ENCODE measurements at places on chromosomes 7 and 10.
A peak's percentile ranks its signal among the peaks of the same experiment; 100 is the strongest.

GRCh38 chr7:71221549-71221948 is 89.6 kb downstream of the GALNT17 start:
- DNase-seq = no peak

GRCh38 chr7:148699024-148699781 is 500 bp downstream of the CUL1 start:
- no peak for DNase-seq

DNA sequence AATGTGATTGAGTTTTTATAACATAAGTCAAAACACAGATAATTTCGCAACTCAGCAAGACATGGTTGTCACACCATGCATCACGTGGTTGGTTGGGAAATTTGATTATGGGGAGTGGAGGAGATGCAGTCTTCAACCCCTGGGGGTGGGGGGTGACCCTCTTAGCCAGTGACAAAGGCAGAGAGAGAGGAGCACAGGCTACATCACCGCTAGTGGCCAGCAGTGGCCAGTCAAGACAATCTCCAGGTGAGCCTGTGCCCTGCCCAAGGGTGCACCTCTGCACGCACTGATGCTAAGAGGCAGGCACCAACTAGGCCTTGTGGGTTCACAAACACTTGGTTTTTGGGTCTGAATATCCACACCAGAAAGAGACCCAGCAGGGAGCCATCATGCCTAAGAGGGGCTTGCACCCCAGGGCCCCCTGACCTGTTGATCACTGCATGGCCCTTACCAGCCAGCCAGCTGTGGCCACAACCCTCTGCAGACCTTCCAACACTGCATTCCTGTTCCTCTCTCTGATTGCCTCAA is 244.4 kb downstream of the FANK1 start:
- DNase-seq = no peak

DNA sequence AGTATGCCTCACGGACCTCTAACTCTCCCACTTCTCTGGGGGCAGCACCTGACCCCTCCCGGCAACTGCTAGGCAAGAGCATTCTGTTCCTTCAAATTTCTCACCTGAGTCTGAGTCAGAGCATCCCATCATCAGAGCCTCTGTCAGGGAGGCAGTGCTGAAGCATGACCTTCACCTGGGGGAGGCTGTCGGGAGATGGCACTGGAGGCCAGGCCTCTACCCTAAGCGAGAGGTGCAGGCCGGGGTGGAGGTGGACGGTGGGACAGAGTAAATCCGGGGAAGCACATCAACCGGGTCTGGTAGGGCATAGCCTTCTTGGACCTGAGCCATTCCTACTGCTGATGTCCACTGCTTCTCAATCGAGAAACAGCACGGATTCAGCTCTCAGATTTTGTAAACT is 90.4 kb downstream of the SPAG6 start:
- DNase-seq = no peak

- DNase-seq = peak; percentile 32
Measured at GRCh38 chr7:27130540-27131389, at the start of gene HOXA4. Gene HOXA4, minus strand, starts transcription at chr7:27130757. Its CDS starts 24 bp downstream, at chr7:27130733.

DNA sequence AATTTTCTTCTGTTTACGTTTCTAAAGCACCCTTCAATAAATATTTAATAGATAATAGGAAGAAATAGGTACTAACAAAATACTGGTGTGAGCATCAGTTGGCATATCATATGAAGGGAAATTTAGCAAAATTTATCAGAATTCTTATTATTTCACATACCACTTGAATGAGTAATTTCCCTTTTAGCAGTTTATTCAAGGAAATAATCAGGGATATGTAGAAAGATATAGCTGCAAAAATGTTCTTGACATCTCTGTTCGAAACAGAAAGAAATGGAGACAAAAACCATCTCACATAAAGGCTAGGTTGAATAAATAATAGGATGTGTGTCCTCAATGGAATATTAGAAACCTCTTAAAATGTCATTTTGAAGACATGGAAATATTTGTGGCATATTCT is 35.8 kb upstream of the PIP4K2A start:
- no peak for DNase-seq

DNA sequence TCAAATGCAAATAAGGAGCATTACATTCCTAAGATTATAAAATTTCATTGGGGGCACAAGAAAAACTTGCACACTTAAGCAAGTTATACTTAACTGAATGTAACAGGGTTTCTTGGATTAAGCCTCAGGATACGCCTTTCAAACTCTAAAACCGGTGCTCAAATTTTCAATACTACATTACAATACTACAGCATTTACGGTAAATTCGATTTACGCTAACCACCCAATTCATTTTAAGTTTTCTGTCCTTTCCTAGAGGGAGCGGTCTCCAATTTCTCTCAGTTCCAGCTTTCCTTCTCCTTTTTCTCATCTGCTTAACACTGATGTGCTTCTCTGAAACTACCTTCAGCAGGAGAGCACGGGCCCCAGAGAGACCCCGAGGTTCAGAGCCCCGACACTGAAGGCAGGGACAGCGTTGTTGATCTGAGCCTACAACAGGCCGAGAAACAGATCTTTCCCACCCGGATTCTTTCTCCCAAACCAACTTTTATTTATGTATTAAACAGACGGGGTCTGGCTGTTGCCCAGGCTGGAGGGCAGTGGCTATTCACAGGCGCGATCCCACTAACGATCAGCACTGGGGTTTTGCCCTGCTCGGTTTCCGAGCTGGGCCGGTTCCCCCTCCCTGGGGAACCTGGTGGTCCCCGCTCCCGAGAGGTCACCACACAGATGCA is 798 bp downstream of the ZNF425 start:
- DNase-seq = no peak

DNA sequence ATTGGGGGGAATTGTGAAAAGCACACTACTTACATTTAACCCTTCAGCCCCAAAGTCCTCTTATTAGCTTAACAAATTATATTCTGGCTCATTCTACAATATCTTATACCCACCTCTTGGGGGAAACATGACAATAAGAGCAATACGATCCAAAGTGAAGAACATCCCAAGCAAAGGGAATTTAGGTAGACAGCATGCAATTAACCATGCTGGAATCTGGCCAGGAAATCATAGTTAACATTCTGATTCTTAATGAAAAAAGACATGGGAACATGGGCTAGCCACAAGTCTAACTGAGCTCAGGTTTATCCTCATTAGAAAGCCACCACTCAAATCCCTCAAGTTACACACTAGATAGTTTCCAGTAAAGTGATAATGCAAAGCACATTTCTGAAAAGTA is 241.9 kb upstream of the SLC26A5 start:
- DNase-seq = no peak

- DNase-seq = no peak
Measured at GRCh38 chr10:59575269-59575668, 134.4 kb downstream of the SLC16A9 start.

GRCh38 chr10:78950656-78951587 is 117.8 kb upstream of the ZMIZ1 start:
- no peak for DNase-seq

GRCh38 chr10:132364594-132364970 is 32.4 kb upstream of the PWWP2B start:
- no peak for DNase-seq

GRCh38 chr10:74852381-74852780 is 26.0 kb downstream of the KAT6B start:
- DNase-seq = no peak

DNA sequence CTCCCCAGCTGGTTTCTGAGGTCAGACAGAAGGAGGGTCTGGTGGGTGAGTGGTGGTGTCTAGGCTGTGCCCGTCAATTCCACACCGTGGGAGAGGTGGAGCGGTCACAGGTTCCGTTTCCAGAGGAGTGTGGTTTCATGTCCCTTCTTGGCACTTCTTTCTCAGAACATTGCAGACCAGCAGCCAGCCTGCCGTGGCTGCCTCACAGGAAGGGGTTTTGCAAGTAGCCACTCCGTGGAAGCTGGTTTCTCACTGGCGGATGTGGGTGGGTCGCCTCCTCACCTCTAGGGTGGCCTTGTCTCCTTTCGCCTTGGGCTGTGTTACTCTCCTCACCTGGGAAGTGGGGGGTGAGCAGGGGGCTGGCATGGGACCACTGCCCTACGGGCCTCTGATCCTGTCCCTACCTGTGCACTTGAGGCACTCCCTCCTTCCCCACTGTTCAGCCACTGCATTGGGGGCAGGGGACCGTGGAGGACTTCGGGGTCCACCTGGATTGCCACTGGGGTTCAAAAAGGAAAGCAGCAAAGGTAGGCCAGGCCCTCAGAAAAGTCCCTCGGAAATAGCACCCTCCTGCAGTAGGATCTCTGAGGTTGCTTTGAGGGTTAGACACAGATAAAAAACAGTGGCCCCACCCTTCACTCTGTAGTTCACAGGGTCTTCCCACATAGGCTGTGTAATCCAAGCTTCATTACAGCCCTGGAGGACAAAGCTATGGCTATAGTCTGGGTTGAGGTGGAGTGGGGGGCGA is 33.9 kb downstream of the TSPAN14 start:
- DNase-seq = no peak

- no peak for DNase-seq
Measured at GRCh38 chr7:55366461-55367070, 1.4 kb downstream of the LANCL2 start.

DNA sequence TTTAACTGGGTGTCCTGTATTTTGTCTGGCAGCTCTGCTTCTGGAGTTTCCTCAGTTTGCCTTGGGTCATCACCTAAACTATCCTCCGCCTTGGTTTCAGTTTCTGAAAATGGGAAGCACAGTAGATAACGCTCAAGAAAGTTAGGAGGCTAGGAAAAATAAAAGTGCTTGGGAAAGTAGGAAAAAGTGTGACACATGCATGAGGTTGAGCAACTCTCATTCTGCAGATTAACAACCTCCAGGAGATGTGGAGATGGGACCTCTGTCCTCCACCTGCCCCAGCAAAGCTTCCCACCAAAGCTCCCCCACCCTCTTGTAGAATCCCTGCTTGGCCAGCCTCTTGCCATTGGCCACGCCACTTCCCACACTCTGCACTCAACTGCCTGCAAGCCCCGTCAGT is 13.1 kb upstream of the ZCCHC24 start:
- DNase-seq = no peak

DNA sequence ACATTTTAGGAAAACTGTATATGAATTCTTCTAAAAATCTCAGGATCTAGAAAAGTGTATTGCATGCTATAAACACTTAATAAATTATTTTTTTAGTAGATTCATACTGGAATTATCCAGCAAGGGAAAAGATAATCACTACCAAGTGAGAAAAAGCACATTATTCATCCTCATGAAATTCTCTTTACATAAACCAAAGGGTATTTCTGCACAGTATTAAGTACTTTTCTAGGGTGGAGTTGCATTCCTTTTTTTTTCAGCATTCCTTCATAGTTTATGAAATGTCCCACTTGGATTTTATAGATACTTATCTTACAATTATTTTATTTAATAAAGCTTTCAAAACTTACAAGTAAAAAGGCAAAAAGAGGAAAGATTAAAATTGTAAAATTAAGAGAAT is 403.3 kb downstream of the HGF start:
- DNase-seq = no peak

DNA sequence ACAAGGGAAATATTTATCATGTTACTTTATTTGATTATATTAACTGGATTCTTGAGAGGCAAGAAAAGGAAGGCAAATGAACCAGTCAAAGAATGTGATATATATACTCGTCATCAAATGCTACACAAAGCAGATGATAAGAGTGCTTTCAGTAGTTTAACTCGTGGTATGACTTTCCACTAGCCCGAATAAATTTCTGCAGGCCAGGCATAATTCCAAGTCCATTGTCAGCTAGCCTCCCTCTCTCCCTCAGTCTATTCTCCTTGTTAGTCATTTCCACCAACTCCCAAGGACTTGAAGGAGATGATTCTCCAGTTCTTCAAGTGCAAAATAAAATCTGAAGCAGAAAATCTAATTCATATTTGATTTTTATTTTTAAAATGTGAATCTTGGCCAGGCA is 190.5 kb downstream of the GLI3 start:
- no peak for DNase-seq

DNA sequence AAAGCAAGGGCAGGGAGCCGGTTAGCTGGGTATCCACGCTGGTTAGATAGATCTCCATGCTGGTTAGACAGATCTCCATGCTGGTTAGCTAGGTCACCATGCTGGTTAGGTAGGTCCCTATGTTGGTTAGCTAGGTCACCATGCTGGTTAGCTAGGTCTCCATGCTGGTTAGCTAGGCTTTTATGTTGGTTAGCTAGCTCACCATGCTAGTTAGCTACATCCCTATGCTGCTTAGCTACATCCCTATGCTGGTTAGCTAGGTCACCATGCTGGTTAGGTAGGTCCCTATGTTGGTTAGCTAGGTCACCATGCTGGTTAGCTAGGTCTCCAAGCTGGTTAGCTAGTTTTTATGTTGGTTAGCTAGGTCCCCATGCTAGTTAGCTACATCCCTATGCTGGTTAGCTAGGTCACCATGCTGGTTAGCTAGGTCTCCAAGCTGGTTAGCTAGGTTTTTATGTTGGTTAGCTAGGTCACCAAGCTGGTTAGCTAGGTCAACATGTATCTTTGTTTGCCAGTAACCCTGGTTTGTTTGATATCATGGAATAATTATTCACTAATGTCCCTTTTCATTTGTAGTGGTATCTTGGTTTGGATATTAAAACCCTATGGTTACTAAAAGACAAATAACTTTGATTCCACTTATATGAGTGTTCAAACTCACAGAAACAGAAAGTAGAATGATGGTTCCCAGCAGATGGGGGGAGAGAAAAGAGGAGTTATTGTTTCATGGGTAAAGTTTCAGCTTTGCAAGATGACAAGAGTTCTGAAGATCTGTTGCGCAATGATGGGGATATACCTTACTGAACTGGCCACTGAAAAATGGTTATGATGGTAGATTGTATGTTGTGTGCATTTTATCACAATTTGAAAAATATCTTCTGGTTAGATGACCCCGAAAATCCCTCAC is 136.2 kb downstream of the PRPF18 start:
- DNase-seq = no peak

DNA sequence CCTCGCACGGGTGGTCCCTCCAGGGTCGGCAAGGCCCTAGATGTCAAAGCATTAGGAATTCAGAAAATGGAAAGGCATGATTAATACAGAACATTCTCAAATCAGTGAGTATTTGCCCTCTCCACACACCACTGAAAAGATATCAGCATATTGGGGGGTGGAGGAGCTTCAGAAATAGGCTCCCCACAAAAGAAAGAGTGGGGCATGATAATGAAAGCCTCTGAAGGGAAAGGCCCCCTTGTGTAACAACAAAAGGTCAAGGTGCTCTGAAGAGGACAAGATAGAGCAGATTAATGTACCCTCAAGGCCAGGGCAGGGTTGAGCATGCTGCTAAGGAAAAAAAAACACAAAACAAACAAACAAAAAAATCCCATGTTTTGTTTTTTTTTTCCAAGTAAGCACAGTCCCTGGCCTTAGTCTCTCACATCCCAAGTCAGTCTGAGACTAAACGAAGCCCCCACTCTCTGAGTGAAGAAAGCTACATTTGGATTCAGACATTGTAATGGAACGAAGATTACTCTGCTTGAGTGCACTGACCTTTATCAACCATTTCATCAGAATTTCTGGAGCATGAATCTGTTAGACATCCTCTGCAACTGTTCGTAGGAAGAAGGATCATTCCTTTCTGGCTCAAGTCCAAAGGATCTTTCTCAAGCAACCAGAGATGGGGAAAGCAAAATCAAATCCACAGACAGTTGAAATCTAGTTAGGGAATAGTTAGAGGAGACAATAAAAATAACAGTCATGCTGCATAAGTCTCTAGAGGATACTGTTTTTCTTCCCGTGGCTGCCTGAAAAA is 27.4 kb upstream of the DGKI start:
- DNase-seq = no peak

All from NCI-H524 treated with DMSO at 0.1 percent for 48 hours (cell line).